ENCODE measurements at places on chromosomes 5 and 9. TPM values are rescaled to one million over a fixed set of nuclear protein-coding genes. Genes with fewer than 3 reads are reported as not detected.

Gene CXCL14
- polyA plus RNA-seq, result 414 TPM

Gene TRAPPC13
- 22.0 TPM for polyA plus RNA-seq

Gene PALM2AKAP2
- 0.26 TPM for polyA plus RNA-seq

Gene COL23A1
- 4.1 TPM for polyA plus RNA-seq

Gene CDKN2A
- polyA plus RNA-seq, result not detected

Gene TSSK1B
- polyA plus RNA-seq, result not detected

Gene OR1Q1
- polyA plus RNA-seq, result not detected

Gene MRPL36
- polyA plus RNA-seq, result 96.7 TPM

Gene PIP5KL1
- 4.3 TPM for polyA plus RNA-seq

Gene PDE8B
- polyA plus RNA-seq, result 3.7 TPM

Gene ALG2
- polyA plus RNA-seq, result 40.5 TPM

Gene PRRX2
- polyA plus RNA-seq, result 2.3 TPM

Gene HSD17B3
- 2.0 TPM for polyA plus RNA-seq

Gene OLFML2A
- 5.1 TPM for polyA plus RNA-seq

- no peak for DNase-seq
These were observed 91.3 kb upstream of the ZNF366 start for GRCh38 chr5:72598401-72599064.

GRCh38 chr5:138943599-138944173 lies 68.6 kb upstream of the LRRTM2 start:
- peak; percentile 53 for DNase-seq

- peak; percentile 92 for DNase-seq
These were observed 851 bp downstream of the NACC2 start for GRCh38 chr9:136093995-136094881.

DNA sequence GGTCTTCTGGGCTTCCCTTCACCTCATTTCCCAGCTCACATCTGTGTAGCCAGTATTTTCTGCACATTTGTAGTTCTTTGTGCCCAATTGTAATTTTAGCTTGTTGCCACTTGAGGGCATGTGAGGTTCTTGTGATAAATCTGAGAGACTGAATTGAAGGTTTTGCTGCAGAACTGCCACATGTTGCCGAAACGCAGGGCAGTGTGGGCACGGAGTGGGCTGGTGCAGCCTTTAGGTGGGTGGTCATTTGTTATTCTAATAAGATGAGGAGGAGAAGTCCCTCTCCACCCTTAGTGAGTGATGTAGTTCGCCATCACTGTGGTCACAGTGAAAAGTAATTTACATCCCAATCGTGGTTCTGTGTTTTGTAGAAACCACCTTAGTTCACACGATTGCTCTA lies 21.2 kb downstream of the OTULIN start:
- no peak for DNase-seq

- no peak for DNase-seq
These were observed 24.2 kb upstream of the KIF12 start for GRCh38 chr9:114123031-114123977.

DNA sequence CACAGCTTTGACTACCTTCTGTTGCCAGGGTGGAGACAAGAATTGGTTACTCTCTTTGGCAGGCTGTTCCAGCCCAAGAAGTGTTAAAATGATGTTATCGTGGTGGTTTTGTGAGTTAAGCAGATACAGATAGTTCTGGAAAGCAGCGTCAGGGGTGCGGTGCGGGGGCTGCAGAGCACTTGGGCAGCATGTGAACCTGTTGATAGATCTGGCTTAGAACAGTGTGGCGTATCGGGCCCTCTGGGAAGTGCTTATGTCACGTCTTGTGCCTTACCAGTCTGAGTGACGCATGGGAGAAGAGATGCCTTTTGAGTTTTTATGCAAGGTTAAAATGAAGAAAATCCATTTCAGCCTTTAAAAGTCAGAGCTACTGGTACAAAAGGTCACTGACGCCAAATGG lies 152.5 kb downstream of the PRKACG start:
- no peak for DNase-seq

DNA sequence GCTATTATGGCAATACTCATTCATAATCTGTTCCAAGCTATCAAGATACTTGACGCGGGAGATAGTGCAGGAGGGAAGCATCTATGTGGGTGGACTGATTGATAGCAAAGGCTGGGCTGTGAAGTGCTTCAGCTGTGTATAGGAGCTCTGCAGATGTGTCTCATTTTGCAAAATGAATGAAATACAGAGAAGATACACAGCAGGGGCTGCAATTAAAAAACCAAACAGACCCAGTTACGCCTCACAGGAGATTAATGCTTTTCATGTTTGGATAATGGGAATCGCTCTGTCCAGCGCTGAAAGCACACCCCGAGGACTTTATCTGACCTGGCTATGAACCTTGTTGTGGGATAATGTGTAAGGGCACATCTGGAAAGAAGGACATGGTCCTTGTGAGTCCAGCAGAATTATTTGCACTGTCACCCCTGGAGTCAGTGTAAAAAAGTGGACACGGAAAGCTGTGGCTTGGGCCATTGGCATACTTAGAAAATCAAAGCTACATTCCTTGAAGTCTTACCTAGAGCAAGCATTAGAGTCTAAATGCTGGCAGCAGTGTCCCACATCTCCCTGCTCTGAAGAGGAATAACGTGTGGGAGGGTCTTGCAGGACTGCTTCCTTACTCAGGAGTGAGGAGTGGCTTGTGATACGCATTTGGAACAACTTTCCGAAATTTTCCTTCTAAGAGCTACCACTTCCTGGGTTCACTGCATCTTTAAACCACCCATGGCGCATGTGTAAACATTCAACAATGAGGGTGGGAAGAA lies 2.6 kb downstream of the SH3RF2 start:
- peak; percentile 23 for DNase-seq

DNA sequence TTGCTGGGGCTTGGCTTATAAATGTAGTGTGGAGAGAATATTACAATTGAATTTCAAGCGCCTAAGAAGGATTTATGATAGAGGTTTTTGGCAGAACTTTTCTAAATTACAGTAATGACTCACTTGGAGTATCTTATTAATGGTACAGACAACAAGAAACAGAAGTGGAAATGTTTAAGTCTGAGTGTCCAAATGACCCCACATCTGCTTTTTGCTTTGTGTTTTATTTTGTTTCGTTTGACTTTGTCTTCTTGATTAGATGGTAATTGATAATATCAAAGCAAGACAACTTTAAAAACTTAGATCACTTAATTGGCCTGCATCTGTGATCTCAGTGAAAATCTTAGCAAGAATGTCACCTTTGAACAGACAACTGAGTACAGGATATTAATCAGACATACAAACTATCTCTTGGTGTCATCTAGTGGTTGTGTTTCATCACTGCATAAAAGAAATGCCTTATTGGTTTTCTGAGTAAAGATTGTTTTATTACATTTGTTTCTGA lies 577.4 kb downstream of the ISL1 start:
- no peak for DNase-seq

GRCh38 chr9:120904061-120904977 lies 22.3 kb downstream of the TRAF1 start:
- no peak for DNase-seq

- no peak for DNase-seq
These were observed 51.4 kb downstream of the CFAP77 start for GRCh38 chr9:132461281-132461896.

DNA sequence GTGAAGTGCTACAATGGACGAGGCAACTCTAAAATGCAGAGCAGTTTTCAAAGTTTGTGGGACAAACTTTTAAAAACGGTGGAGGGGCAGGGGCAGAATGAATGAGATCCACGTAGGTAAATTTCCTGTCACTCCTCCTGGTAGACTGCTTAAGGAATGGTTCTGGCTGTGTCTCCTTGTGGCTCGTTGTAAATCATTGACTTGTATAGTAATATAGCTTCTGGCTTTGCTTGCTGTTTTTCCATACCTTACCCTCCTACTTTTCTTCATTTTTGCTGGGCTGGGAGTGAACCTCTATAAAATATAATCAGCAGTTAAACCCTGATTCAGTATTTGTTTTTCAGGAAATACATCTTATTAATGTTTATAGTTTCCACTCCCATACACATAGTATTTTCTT lies 235.7 kb downstream of the TUSC1 start:
- DNase-seq, result no peak

GRCh38 chr9:137660144-137660543 lies 41.3 kb downstream of the EHMT1 start:
- DNase-seq, result no peak

GRCh38 chr9:14480526-14480925 lies 166.6 kb upstream of the NFIB start:
- no peak for DNase-seq

DNA sequence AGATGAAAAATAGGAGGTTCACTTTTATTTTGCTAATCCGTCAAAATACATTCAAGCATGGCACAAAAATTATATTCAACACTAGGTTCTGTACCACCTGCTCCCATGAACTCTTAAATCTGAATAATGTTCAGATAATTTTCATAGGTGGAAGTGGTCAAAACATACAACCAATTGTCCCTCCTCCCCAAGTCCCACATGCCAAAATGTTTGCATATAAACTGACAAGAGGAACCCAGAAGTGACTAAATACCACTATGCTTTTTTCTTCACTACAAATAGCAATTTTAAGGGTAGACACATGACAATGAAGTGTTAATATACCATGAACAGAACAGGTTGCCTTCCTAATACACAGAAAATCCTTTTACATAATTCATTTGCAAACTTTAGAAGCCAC lies 3.7 kb downstream of the HNRNPA0 start:
- DNase-seq, result no peak
